ENCODE measurements at places on chromosomes 4 and X.

GRCh38 chrX:118131336-118131735, 14.7 kb upstream of the KLHL13 start:
- DNase-seq: no peak

GRCh38 chrX:108148524-108148923, 56.9 kb downstream of the ATG4A start:
- DNase-seq: no peak

DNA sequence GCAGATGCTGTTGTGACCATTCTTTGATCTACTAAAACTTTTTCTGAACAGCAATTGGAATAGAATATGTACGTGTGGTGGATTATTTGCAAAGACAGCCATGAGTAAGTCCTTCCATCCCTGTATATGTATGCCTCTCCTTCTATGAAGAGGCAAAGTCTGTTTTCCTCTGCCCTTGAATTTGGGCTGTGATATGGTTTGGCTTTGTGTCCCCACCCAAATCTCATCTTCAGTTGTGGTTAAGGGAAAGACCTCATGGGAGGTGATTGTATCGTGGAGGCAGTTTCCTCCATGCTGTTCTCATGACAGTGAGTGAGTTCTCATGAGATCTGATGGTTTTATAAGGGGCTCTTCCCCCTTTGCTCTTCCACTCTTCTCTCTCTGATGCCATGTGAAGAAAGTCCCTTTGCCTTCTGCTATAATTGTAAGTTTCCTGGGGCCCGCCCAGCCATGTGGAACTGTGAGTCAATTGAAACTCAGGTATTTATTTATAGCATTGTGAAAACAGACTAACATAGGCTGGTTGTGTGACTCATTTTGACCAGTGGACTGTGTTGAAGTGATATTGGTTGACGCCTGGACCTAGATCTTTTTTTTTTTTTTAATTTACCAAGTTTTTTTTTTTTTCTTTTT, 108.3 kb upstream of the CAMK2D start:
- peak; percentile 58 for DNase-seq

DNA sequence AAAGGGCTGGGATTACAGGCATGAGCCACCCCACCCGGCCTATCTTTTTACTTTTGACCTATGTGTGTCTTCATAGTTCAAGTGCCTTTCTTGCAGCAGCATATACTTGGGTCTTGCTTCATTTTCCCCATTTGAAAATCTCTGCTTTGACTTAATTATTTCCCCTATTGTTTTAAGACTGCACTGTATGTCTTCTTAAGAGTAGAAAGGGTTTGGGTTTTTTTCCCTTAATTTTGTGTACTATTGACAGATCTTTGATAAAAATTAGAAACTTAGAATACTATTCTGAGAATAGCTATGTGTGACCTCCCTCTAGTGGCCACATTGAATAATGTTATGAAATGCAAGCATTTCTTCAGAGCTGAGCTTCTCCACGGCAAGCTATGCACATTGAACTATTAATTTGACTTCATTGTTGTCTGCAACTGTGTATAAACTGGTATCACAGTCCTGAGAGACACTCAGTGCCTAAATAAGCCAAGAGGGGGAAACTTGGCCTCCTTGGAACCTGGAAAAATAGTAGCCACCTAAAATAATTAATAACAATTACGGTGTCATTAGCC, 8.7 kb upstream of the SLC25A4 start:
- DNase-seq: peak; percentile 58

DNA sequence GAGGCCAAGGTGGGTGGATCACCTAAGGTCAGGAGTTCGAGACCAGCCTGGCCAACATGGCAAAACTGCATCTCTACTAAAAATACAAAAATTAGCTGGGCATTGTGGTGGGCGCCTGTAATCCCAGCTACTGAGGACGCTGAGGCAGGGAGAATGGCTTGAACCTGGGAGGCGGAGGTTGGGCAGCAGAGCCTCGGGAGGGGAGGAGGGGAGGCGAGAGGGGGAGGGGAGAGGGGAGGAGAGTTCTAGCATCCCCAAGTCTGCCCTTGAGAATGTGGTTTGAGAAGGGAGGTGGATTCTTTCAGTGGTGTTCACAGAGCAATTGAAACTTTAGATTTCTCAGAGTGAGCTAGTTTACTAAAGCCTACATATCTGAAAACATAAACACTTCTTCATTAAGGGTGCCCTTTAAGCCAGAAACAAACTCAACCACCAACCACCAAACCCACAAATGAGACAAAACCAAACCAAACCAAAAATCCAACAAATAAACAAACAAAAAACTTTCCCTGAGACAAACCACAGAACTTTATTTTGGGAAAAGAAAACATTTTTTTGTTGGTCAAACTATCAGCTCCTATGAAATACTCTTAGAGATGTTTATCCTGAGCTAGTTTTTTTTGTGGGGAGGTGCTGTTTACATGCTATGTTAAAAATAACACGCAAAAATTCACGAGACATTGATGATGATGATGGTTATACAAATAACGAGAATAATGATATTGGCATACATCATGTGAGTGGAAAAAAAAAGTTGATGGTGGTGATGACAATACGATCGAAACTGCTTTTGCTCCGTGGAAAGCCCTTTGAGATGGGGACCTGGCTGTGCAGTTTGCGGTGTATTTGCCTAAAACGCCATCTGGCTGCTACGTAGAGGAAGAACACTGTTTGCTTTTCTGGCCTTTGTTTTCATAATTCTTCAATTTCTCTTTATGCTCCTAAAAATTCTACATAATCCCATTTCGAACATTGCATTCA, 98.2 kb upstream of the PRKX start:
- DNase-seq: peak; percentile 49

Data from dermis microvascular lymphatic vessel endothelial cell (primary cell).